ENCODE measurements at places on chromosomes 16 and 17. TPM values are rescaled to one million over a fixed set of nuclear protein-coding genes. Genes with fewer than 3 reads are reported as not detected.

PPP1R27 gene
- polyA plus RNA-seq = not detected

BCAS3 gene
- 50.1 TPM for polyA plus RNA-seq

CD7 gene
- polyA plus RNA-seq = 589 TPM

C17orf100 gene
- polyA plus RNA-seq = not detected

DNA sequence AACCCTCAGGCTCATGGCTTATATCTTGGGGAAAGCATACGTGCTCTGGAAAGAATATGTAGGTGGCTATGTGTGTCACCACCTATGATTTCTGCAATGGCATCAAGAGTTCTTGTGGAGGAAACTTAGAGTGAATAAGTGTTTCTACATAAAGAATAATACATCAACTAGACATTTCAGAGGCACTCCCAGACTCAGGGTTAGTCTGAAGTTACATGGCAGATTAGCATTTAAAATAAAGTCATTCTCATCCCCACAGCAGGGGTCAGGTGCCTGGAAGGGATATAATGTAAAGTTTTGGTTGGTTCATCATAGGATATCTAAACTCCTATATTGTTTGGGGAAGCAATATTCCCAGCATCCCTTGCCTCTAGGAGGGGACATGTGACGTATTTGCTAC is 182.1 kb downstream of the PCTP start:
- no peak for DNase-seq

GRCh38 chr17:56707312-56708219 is 114.1 kb downstream of the NOG start:
- no peak for DNase-seq
